ENCODE measurements at places on chromosomes 1 and 21.

GRCh38 chr1:198156745-198157240 is at the start of gene NEK7:
NEK7 (plus strand) TSS chr1:198156998; CDS start chr1:198232581, 75,583 bp downstream.
- DNase-seq = peak; percentile 57

GRCh38 chr21:36437745-36438128 is 42.2 kb downstream of the CLDN14 start:
- DNase-seq = no peak

- no peak for DNase-seq
These were observed 25.5 kb downstream of the UTS2 start for GRCh38 chr1:7827126-7827955.

DNA sequence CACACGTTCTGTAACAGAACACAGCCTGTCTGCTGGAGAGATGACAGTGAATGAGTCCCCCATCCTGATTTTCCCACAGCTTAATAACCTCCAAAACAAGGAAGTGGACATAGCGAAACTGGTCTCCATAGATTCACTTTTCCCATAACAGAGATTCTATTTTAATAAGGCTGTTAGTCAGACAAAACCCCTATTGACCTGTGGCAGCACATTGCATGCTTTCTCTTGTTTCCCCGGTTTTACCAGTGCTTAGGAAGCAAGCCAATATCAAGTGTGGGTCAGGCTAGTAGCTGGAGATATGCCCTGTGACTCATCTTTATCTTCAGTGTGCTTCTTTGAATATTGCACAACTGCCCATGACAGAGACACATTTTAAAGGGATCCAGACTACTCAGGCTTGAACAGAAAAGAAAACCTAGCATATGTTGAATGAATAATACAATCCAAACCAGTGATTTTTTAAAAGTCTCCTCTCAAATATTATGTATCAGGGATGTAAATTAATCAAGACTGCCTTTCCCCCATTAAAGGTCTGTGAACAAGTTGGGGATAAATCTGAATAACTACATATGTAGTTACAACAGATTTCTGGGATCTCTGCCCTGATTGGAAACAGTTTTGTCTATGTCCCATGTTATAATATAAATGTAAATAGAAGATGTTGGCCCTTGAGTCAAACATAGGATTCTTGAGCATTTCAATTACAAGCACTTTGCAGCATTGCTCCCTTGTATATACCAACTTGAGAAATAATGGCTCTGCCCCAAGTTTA is 11.9 kb upstream of the CLDN8 start:
- no peak for DNase-seq

DNA sequence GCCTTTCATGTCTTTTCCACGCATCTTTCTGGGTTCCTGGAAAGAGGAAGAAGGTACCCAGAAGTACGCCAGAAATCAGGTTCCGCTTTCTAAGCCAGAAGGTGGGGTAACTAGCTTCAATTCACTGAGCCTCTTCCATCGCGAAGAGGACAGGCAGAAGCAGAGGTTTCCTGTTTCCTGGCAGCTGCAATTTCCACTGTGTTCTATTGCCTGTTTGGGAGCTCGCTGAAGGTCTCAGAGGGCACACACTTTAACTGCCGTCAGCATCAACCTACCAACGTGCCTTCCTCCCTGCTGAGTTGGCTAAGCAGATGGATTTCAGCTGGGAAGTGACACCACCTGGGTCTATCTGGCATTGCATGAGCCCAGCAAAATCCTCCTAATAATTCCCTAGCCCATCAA is 10.0 kb downstream of the NCF2 start:
- DNase-seq = no peak

DNA sequence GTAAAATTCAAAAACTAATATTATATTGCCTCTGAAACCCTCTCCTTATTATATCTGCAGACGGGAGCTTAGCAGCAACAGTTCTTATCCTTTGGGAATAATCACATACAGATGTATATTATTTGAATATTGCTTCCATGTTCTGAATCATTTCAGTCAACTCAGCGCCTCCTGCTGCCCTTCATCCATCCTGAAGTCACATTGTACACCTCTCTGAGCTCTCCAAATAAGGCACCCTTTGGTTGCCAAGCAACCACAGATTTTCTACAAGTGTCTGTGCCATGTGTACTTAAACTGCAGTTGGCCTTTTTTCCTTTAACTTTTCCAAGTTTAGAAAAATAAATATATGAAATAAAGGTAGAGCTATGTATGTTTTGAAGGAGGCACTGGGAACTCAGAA is 384.3 kb downstream of the LRRIQ3 start:
- no peak for DNase-seq

GRCh38 chr1:112429749-112430148 is 33.7 kb downstream of the CTTNBP2NL start:
- no peak for DNase-seq

GRCh38 chr1:12159816-12160215 is 7.0 kb upstream of the TNFRSF1B start:
- DNase-seq = no peak

DNA sequence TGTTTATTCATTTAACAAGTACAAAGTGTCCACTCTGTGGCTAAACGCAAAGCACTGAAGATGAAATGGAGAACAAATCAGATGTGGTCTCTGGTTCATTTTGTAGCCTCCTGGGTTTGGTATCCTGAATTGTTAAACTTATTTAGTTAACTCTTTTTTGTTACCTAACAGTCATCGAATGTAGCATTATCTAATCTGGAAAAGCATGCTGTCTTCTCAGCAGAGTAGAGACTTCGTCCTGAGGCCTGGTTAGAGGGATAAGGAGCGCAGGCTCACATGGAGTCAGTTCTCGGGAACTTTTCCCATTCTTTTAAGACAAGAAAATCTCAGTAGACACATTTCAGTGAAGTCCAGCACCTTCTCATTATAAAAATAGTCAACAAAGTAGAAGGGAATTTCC is 33.1 kb upstream of the SH3D21 start:
- no peak for DNase-seq

GRCh38 chr21:39296891-39297290 is 16.5 kb downstream of the BRWD1 start:
- DNase-seq = no peak

DNA sequence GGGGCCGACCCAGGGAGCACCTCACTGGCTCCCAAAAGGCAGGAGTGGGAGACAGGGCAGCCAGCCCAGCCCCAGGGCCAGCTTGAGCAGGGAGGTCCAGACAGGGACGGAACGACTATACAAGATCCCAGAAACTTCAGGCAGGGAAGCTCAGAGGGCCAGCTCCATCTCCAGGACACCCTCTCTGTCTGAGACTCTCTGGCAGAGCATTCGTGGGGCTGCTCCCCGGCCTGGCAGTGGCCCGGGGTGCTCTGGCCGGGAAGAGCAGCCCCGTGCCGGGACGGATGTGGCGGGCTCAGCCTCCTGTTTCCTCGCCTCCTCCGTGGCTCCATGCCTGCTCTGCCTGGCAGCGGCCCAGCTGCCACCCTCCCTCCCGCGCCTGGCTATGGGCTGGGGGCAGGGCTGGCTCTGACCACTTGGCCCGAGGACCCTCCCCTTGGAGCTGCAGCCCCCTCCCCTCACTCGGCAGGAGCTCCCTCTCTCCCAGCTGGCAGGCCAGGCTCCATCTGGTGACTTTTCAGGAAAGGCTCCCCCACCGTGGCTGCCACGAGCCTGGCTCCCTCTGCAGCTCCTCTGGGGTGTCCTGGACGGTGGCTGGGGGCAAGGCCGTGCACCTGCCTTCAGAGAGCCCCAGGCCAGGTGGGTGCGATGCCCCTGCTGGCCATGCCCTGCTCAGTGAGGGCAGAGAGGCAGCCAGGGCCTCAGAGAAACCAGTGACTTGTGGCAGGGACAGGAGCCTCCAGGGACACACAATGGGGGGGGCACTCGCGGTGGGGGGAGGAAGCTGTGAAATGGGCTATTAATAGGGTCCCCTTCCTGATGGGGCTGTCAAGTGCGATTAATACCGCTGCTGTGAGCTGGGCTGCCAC is 5.6 kb upstream of the PLCH2 start:
- DNase-seq = no peak

DNA sequence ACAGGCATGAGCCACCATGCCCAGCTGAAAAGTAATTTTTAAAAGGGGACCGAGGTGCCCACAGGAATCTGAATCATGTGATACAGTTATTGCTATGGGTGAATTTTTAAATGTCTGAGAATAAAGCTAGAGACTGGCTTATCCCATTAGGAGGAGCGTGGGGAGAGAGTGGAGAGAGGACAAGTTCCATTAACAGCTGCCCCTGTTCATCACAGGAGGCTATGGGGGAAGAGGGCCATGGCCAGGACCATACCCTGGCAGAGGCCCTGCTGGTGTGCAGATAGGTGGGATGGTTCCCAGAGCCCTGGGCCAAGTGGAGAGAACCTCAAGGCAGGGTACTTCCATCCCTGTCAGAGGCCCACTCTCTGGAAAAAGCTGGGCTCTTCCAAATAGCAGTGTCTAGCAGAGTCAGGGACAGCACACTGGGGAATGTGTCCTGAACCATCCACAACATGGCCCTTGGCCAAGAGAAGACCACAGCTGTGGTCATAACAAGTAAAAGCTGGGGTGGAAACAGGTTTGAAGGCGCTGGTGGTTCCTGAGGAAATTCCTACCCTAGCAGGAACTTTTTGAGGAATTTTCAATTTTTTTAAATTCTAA is 13.7 kb upstream of the ZNF691 start:
- DNase-seq = no peak

- DNase-seq = no peak
These were observed 54.6 kb upstream of the LBR start for GRCh38 chr1:225482421-225482950.

DNA sequence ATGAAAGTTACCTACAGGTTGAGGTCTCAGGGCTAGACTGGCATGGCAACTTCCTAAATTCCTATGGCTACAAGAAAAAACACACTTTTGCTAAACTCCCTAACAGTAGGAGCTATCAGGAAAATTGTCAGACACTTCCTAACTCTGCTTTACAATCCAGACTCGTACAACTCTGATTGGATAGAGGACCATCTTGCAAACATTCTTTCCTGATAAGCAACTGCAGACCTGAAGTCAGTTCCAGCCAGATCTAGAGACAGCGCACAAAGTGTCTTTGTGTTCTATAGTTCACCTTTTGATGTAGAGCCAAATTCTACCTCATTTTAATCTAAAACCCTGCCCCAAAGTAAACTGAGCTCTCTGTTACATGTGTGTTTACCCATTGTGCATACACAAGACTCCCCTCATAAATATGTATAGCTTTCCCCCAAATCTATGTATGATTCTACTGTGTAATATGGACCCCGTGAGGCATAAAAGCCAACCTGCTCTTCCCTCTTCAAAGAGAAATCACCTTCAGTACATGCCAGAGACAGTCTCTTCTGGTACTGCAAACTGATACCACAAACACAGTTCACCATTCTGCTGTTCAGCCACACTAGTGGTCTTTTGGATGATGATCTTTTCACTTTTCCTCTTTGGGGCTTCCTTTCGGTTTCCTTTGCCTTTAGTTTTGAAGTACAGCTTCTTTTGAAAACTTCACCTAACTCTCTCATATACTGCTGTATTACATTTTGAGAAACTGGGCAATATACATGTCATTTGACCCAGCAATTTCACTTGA is 21.7 kb downstream of the ZP4 start:
- DNase-seq = no peak

DNA sequence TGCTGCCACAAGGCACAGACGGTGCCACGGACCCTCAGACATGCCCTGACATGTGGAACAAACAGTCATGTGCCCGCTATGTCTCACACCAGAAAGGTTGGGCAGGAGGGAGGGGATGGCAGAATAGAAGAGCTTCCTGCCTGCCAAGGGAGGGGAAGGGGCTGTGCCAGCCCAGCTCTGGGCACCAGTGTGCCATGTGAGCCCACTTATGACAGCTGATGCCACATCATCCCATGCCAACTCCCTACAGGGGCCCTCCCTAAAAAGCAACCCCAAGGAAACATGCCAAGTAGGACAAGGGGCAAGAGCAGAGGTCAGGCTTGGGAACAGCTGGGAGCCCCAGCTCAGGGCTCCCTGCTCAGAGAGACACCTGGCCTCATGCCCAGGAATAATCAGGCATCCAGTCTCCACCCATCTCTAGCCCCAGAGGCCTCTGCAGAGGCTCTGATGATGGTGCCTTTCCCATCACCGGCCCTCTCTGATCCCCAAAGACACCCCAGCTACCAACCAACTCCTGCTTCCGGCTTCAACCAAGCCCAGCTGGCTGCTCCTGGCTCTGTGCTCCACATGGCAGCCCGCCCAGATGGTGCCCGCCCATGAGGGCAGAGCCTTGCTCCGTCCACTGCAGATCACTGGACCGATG is 10.3 kb downstream of the ADGRB2 start:
- DNase-seq = peak; percentile 89

DNA sequence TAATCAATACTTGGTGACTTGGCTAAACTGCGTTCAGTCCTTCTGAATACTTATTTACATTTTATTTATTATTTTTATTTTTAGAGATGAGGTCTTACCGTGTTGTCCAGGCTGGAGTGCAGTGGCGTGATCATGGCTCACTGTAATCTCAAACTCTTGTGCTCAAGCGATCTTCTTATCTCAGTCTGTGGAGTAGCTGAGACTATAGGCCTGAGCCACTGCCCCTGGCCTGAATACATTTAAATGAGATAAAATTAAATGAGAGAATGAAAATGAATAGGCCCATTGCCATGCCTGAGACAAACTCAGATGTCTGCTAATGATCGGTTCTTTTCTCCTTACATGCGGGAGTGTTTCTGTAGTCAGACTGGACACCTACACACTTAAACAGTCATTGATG is 86.0 kb downstream of the GALNT2 start:
- no peak for DNase-seq

GRCh38 chr1:15727424-15727823 is 8.6 kb upstream of the SLC25A34 start:
- no peak for DNase-seq

- no peak for DNase-seq
These were observed 95.6 kb upstream of the C1orf87 start for GRCh38 chr1:60169206-60169605.

- DNase-seq = no peak
These were observed 228.2 kb upstream of the PROX1 start for GRCh38 chr1:213759359-213760181.

DNA sequence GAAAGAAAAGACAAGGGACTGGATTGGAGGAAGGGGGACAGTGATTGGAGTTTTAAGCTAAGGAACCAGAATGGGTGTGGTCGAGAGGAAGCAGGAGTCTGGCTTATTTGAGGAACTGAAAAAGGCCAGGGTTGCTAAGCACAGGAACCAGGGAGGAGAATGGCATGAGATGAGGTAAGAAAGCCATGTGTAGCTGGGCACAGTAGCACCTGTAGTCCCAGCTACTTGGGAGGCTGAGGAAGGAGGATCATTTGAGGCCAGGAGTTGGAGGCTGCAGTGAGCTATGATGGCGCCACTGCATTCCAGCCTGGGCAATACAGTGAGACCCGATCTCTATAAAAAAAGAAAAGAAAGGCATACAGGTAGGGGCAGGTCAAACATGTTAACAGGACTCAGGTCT is 8.1 kb upstream of the KHDRBS1 start:
- no peak for DNase-seq

GRCh38 chr1:84278905-84279304 is 22.6 kb upstream of the SAMD13 start:
- DNase-seq = no peak

Measured in caudate nucleus (tissue), 63 donors.